ENCODE measurements at places on chromosomes 1 and 21.

- no peak for DNase-seq
Observed at GRCh38 chr21:25453524-25453923, 153.8 kb downstream of the MRPL39 start.

- no peak for DNase-seq
Observed at GRCh38 chr1:53321366-53321765, 6.5 kb downstream of the LRP8 start.

DNA sequence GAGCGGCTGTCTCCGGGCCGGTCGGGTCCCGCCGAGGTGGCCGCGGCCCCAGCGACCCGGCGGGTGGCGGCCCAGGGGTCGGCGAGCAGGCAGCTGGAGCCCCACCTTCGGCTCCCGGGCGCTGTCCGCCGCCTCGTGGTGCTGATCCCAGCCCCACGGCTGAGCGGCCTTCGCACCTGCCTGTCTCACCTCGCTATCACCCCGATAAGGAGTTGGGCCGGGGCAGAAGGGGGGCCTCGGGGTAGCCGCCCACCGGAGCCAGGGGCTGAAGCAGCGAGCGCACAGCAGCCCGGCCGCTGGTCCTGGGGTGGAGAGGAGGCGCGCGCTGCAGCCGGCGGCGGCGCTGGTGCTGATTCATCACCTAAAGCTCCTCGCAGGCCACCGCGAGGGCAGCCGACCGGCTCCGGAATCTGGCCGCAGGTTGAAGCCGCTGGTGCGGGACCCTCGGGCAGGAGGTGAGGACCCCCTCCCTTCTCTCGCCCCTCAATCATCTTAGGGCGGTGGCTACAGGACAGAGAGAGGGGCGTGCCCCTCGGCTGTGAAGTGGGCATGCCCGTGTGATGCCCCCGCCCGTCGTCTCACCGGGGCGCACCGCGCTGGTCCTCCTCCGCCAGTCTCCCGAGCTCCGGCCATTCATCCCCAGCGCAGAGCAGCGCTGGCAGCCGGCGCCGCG is 575 bp downstream of the TRIM67 start:
- no peak for DNase-seq

DNA sequence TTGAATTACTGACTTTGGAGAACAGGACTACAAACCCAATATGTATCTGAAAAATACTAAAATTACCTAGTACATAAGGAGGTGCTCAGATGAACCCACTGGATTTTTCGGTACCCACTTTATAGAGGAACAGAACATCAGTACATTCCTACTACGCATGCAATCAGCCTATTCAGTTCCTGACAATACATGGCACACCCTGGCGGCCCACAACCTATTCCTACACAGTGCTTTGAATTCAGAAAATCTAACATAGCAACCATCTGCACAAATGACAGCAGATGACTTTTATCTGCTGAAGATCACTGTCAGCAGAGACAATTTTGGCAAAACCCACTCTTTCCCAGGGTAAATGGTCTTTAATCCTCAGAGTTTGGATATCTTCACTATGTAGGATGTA is 257.1 kb upstream of the GREM2 start:
- DNase-seq: no peak

DNA sequence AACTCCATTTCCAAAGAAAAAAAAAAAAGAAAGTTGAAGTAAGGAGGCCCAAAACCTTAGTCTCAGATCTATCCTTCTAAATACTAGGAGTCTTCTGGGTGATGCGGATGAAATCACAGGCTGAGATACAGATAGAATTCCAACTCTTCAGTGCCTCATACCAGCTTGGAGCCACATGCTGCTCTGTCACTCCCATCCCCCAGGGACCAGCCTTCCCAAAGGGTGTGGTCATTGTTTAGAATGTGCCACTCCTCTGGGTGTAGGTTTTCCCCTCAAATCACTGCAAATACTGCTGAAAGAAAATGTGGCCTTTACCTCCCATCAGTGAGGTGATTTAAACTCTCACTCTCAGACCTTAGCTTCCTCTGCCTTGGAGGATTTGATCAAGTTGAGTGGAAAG is 112.9 kb downstream of the CDC7 start:
- no peak for DNase-seq

DNA sequence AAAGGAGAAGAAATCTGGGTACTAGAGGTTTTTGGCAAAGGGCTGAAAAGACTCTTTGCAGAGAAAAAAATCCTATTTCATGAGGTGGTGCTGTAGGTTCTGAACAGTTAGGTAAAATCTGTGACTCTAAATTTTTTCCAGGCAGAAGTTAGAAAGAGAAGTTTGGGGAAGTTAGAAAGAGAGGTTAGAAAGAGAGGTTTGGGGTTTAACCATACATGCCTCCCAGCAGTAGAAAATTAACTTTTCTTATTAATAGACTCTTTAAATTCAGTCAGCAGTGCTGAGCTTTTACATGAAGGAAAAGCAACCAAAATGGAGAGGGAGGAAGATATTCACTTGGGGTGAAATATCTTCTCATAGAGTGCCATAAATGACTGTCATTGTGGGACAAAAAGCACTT is 12.2 kb downstream of the AMY1C start:
- no peak for DNase-seq

DNA sequence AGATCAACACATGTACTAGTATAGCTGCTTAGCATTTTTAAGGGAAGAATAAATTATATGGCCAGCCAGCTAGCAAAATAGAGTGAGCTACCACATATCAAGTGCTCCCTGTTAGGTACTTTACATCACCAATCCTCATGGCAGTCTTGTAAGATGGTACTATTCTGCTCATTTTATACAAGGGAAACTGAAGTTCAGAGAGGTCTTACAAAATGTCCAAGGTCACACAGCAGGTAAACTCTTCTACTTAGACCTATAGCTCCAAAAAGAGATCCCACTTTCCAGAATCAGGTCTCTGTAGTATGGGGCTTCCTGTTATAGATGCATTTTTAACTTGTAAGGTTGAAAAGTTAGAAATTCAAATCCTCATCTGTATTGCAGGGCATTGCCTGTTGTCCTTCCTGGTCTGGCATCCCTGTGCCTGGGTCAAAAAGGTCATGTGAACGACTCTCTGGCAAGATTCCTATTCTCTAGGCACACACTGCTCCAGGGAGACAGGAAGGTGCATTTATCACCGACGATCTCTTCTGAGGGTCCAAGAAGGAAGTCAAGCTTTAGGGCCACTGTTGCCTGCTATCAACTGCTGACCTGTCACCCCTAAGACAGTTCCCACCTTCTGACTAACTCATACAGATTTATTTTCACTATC is 41.1 kb downstream of the TRIT1 start:
- no peak for DNase-seq

GRCh38 chr21:35057428-35057827 is 8.3 kb upstream of the RUNX1 start:
- no peak for DNase-seq

DNA sequence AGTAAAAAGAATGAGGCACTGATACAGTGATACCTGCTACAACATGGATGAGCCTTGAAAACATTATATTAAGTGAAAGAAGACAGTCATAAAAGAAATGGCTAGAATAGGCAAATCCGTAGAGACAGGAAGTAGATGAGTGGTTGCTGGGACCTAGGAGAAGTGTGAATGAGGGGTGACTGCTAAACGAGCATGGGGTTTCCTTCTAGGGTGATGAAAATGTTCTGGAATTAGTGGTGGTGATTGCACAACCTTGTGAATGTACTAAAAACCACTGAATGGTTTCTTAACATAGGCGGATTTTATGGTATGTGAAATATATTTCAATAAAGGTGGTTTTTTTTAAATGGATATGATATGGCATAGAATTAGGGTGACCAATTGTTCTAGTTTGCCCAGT is 12.6 kb upstream of the SERINC2 start:
- no peak for DNase-seq

DNA sequence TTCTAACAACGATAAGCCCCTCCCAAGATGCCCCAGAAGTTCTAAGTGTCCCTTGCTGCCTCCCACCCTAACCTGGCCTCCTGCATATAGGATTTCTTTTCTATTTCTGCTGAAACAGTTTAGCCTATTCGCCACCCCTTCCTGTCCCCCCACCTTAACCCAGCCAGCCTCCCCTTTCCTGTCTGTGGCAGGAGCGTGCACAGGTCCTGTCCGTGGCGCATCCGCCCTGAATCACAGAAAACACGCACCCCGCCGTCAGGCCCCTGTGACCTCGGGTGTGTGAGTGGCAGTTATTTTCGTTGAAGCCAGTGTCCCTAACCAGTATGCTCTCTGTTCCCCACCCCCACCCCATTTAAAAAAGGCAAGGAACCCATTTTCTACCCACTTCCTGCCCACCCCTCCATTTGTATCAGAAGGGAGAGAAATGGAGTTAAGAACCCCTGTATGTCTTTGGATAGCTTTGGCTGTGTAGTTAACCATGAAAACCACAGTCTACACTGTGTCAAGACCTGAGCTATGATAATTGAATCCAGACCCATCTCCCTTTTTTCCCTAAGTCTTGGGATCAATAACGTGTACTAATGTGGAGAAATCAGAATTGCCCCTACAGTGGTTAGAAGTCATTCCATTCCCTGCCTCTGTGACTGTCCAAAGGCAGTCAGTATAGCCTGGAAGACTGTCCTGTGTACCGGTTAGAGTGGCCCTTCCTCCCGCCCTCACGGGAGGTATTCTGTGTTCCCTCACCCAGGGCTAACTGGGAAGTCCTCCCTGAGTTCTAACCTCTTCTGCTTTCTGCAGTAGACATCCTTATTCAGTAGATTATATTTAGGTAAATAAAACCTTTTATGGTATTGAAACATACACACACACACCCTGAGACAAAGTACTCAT is 1.8 kb downstream of the PLEKHO1 start:
- DNase-seq: peak; percentile 61

DNA sequence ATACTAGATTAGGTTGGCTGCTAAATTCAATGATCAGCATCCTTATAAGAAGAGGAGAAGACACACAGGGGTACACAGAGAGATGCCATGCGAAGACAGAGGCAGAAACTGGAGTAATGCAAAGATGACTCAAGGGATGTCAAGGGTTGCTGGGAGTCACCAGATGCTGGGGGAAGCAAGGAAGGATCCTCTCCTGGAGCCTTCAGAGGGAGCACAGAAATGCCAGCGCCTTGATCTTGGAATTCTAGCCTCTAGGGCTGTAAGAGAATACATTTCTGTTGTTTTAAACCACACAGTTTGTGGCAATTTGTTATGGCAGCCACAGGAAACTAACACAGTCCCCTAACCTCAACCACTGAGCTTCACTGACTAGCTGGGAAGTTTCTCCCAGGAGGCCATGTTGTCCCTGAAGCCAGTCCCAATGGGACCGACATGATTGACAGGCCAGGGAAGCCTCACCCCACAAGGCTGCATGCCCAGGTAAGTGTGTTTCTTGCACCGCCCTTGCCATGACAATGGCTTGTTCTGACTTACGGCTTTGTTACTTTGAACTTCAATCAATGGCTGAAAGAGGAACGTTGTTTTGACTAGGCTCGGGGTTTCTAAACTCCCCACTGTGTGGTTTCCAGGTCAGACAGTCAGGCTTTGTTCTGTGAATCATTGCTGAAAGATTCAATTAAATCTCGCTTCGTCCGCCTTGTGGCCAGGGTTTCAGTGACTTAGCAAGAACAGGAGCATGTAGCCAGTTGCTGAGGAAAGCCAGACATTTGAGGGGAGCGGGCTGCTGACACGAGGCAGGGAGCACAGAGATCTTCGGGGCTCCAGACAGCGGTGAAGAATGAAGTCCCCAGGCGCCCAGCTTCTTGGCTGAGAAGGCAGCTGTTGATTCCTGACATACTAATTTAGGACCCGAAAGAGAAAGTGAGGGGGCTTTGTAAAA is 62.3 kb downstream of the RUNX1 start:
- peak; percentile 36 for DNase-seq

GRCh38 chr1:91402023-91402422 is 2.6 kb downstream of the HFM1 start:
- no peak for DNase-seq

DNA sequence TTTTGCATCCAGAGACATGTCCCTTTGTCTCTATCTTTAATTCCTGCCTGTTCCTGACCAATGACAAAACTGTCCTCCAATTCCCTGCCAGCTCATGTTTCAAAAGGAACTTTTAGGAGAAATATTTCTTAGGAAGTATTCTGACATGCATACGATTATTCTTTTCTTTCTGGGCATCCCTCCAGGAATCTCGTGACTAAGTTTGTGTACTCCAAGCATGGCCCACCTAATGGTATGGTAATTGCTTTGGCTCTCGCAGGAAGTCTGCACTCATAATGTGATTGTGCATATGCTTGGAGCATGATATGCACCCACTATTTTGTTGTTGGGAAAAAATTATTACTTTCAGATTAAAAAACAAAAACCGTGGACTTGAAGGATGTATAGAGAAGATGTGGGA is 256.4 kb downstream of the PRDM2 start:
- DNase-seq: no peak

DNA sequence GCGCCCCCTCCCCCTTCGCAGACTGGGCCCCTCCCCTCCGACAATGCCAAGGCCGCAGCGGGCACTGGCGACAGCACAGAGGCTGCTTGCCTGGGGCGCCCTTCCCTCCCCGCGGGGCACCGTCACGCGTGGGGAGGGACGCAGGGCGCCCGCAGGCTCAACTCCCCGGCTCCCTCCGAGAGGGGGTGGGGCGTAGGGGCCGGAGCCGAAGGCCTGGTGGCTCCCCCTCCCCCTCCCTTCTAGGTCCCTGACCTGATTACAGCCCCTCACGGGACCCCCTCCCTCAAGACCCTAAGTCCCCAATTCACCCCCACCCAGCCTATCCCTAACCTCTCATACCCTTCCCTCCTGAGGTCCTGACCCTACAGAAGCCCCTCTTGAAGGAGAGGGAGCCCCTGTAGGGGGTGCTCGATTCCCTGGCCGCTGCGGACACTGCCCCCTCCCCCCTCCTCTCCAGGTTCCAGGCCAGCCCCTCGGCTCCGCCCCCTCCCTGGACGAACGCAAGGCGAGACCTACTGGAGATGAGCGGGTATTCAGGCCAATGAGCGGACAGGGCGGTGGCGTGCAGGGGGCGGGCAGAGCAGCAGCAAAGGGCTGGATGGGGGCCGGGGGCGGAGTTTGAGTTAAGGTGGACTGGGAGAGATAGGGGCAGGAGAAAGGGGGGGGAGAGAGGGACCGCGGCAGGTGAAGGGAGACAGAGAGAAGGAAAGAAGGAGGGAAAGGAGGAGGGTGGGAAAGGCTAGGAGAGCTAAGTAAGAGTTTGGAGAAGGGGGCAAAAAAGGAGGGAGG is 733 bp upstream of the ZBTB7B start:
- DNase-seq: peak; percentile 96

- DNase-seq: no peak
Observed at GRCh38 chr21:31683029-31683428, 23.5 kb downstream of the SOD1 start.

- no peak for DNase-seq
Observed at GRCh38 chr1:116310180-116310579, 62.9 kb upstream of the ATP1A1 start.
